ENCODE measurements at places on chromosomes 11 and 22.
A peak's percentile ranks its signal among the peaks of the same experiment; 100 is the strongest.

DNA sequence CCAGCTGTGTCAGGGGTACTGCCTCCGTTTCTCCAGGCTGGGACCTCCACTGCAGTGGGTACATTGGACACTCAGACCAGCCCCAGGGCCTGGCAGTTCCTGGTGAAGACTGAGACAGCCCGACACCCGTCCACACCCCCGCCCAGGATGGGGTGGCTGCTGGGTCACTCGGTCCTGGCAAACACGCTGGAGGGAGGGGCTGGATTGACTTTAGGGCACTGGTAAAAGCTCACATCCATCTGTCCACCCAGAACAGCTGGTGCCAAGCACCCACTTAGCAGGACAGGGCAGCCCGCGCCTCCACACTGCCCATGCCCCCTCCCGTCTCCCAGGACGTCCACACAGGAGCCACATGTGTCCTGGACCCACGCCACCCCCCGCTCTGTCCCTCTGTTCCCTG, 10.7 kb upstream of the TBX1 start:
- DNase-seq: no peak

DNA sequence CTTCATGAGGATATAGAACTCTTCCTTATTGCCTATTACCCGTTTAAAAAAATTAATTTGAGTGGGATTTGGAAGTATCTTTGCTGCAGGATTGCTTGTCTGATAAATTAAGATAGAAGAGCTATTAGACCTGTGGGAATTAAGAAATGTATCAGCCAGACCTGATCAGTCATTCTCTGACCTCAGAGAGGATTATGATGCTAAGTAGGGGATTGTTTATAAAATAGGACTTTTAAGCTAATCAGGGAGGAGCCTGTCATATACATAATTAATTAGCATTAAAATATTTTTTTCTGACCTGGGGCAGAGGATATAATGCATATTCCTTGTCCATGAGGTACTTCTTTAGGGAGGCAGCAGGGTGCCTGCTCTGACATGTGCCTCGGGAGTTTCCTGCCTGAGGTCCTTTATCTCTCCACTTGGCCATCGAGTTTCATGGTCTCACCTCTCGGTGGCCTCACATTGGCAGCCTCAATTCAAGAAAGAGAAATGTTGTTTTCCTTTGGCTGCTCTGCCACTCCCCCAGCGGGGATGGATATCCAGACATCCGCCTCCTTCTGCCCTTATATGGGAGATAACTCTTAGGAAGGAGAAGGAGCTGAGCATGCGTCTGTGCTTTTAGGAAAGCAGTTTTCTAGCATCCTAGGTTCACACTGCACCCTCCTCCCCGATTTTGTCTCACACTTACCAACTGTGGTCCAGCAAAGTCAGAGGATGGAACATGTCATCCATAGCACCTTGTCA, 41.1 kb downstream of the DIXDC1 start:
- DNase-seq: no peak

- no peak for DNase-seq
Measured at GRCh38 chr11:117950301-117950700, 21.1 kb upstream of the TMPRSS13 start.

GRCh38 chr22:46881373-46882118, 119.1 kb downstream of the TBC1D22A start:
- DNase-seq: no peak

- peak; percentile 60 for DNase-seq
Measured at GRCh38 chr11:119533921-119534736, 111.2 kb upstream of the THY1 start.

DNA sequence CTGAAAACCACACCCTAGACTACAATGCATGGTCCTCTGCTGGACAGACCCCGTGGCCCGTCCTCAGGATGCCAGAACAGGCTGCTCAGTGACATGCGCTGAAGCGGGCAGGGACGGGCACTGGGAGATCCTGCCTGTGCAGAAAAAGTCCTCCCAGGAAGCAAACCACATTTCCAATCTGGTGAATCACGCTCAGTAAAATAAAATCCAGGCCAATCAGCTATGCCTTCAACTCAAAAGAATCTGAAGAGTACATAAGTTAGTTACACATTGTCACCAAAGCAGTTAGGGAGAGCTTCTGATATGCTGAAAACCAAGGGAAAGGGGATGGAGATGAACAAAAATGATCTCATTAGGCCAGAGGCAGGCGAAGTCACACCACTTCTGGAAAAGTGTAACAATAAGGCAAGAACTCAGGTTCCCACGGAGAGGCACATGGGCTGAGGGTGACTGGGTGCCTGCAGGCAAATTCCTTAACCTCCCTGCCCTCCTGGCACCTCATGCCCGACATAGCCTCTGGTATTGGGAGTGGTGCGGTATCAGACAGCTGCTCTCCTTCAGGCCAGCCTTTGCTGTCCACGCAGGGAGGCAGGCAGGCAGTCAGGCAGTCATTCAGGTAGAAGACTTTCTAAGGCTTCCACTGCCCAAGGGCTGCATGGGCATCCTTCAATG, 66.4 kb downstream of the APOL5 start:
- DNase-seq: no peak

GRCh38 chr22:49284931-49285330, 542.7 kb downstream of the BRD1 start:
- DNase-seq: no peak

DNA sequence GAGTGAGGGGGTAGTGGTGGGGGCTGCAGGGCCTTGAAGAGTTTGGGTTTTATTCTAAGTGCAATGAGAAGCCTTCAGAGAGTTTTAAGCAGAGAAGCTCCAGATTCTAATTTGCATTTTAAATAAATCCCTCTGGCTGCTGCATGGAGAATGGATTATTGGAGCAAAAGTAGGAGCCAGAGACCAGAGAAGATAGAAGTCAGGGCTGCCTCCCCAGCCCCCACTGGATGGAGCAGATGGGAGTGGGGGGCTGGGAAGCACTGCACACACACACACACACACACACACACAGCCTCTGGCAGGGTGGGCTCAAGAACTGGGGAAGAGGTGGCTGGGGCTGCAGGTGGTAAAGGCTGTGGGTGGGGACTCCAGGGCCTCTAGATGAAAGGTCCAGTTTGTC, 75.6 kb downstream of the TSPAN18 start:
- no peak for DNase-seq

GRCh38 chr11:128497061-128497775, 90.1 kb downstream of the ETS1 start:
- no peak for DNase-seq

DNA sequence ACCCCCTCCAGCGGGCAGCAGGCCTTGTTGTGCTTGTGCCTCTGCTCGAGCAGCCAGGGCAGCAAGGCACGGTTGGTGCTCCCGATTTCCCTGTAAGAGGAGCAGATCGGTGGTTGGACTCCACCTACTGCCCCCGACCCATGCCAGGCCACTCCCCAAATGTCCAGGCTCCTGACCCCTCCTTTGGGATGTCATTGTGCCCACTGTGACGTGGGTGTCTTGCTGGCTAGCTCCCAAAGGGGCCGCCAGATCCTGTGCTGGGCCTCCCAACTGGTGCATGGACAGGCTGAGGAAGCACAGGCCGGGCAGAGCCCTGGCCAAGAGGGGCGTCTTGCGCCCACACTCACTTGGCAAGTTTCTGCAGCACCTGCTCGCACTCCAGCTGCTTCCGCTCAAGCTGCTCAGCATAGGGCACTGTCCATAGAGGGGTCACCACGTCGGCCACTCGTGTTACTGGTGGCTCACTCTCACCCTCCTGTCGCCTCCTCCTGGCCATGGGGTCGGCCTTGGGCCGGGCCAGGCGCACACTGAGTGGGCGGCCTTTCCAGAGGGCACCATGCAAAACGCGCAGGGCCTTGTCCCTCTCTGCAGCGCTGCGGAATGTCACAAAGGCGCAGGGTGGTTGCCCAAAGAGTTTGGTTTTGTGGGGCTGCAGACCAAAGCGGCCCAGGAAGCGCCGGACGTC, at the start of gene RANBP1:
TSS of gene RANBP1 (plus strand) at position 414 of the 685 bp plus-strand sequence. CDS start at position 495, 81 bp downstream.
- DNase-seq: no peak

DNA sequence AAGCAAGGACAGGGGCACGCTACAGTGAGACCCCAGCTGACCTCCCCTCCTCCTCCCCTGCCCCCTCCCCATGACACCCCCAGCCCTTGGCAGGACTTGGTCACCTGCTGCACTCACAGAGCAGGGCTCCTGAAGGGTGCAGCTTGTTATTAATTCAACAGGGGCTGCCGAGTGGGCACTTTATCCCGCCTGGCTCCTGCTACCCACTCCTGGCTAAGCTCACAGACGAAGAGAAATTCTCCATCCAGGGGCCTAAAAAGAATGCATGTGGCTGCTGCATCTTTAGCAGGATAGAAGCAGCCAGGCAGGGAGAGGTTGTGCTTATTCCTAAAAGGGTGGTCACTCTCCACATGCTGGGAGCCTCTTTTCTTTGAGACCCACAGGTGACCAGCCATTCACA, 40.3 kb downstream of the GALNT18 start:
- no peak for DNase-seq

GRCh38 chr11:23924226-23924625, 572.6 kb upstream of the LUZP2 start:
- no peak for DNase-seq

DNA sequence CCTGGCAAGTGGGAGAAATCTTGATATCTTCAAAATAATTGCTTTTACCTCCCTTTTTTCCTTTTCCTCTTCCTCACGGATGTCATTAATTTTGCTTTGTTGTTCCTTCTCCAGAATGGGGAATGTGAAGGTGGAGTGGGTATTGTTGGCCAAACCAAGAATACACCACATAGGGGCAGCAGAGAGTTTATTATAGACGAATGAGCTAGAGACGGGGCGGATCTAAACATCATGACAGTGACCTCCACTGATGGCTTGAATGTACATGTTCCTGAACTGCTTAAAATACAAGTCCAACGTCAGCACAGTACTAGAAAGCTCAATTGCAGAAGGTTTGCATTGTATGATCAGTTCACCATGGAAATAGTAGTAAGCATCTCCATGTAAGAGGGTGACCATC, 122.3 kb upstream of the SNX19 start:
- peak; percentile 53 for DNase-seq

- DNase-seq: no peak
Measured at GRCh38 chr11:113248702-113249490, 65.5 kb upstream of the TTC12 start.

- DNase-seq: no peak
Measured at GRCh38 chr11:125938418-125938817, 7.4 kb upstream of the VSIG10L2 start.

DNA sequence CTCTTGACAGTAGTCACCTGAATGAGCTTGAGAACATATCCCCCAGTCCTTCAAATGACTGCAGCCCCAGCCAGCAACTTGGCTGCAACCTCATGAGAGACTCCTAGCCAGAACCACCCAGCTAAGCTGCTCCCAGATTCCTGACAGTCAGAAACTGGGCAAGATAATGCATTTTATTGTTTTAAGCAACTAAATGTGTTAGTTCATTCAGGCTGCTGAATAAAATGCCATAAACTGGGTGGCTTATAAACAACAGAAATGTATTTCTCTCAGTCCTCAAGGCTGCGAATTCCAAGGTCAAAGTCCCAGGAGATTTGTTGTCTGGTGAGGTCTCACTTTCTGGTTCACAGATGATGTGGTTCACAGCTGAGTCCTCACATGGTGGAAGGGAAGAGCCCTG, 5.8 kb upstream of the PAMR1 start:
- no peak for DNase-seq

GRCh38 chr11:96697466-96697865, 307.7 kb downstream of the JRKL start:
- no peak for DNase-seq

GRCh38 chr22:32444068-32444467, 20.2 kb downstream of the BPIFC start:
- DNase-seq: peak; percentile 9

DNA sequence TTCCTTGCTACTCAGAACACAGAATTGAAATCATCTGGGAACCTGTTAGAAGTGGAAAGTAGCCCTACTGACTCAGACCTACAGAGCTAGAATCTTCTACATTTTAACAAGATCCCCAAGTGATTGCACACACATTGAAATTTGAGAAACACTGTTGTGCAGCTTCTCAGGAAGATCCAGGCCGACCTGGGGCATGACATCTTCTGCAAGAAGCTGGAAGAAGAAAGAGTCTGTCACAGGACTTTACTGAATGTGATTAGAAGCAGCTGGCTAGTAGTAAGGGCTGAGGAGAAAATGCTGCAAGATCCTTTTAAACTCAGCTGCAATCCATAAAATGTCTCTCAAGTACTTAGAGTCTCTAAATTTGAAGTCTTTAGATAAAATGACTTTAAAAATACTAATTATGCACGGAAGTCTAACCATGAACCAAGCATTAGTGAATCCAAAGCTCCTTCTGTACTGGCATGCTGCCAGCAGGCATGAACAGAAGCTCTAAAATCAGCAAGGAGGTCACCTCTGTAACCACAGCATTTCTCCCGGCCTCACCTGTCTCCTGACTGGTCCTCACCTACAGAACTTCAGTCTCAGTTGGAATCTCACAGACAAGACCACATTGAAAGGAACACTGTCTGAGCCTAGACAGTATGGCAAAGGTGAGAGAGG, 85.0 kb downstream of the SERGEF start:
- no peak for DNase-seq

DNA sequence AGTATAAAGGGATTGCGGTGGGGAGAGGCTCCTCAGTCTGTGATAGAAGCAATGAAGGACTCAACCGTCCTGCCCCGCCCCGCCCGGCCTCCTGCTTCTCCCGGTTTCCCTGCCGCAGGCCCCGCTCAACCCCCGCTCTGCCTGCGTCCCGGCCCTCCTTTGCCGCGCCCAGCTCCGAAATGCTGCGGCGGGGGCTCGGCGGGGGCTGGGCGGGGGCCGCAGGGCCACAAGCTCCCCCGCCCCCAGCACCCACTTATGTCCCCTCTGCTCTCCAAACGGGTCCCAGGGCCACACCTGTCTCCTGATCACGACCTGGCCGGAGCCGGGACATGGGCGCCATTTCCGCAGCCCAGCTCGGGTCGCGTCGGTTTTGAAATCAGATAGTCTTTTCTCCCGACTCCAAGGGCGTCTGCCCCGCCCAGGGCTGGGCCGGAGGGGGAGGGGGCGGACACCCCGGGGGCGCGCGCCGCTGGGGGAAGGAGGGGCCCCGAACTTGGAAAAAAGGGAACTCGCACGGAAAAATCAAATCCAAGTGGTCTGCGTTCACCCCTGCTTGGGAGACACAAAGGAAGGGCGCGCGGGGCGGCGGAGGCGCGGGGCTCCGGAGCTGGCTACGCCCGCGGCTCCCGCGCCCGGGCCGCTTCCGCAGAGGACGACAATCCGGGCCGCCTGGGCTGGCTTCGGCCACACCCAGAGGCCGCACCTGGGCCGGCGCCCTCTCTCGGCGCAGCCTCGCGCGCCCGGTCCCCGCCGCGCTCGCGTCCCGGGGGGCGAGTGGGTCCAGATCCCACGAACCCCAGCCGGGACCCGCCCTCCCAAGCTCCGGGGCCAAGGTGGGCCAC, 70.6 kb upstream of the EP300 start:
- DNase-seq: peak; percentile 46

DNA sequence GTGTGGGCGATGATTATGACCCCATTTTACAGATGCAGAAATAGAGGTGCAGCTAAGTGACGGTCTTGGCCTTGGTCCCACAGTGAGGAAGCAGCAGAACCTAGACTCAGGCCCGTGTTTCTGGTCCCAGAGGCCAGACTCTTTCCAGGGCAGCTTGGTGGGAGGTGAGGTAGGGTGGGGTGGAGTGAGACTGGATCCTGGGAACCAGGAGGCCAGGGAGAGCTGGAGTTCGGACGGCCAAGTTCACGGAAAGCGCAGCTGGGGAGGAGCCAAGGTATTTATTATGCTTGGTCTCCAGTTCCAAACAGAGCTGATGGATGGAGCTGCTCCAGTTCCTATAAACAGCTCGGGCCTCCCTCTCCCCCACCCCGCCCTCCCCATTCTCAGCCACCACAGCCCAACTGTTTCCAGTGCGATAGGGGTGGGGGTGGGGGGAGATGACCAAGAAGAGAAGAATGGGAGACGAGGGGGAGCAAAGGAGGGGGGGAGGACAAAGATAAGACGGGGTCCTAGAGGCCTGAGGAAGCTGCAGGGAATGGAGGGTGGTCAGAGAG, 16.2 kb downstream of the LRRC32 start:
- DNase-seq: no peak
